ENCODE measurements at places on chromosomes 16 and 17. TPM values are rescaled to one million over a fixed set of nuclear protein-coding genes. Genes with fewer than 3 reads are reported as not detected.

GRCh38 chr16:70746708-70747424 lies 54.1 kb downstream of the VAC14 start:
- DNase-seq = peak; percentile 89

DNA sequence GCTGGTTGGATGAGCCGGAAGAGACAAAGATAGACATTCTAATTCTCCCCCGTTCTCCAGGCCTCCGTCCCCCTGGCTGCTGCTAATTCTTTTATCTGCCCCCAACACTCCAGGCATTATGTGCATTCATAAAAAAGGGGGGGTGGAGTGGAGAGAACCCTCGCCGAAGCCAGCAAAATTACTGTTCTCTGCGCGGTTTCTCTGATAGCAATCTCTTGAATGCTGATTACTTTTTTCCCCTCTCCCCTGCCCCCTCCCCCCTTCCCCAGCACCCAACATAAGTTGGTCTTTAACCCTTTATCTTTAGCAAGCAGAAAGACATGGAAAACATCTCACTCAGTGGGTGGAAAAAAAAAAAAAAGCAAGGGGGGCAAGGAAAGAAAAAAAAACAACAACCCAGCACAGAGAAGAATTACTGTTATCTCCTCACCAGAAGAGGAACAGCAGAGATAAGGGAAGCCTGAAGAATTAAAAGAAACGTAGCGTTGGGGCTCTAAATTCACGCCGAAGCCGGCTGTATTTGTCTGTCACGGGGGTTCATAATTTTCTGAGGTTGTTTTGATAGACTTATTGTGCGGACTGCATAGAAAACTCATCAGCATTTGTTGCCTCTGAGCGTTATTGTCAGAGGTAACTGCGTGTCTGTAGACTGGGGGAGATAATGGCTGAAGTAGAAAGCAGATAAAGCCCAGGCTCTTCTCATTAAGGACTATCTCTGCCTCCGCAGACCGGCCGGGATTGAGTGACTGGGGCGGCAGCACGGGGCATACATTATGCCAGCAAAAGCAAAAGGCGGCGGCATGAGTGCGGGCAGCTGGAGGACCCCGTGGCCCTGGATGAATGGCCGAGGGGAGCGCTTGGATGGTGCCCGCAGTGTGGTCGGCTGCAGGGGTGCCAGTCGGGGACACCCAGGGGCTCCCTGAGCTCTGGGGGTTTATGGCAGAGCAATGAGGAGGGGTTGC lies 126.9 kb downstream of the MRM1 start:
- DNase-seq = no peak

GRCh38 chr17:55817397-55817709 lies 66.5 kb downstream of the PCTP start:
- DNase-seq = no peak

GRCh38 chr16:80500116-80500859 lies 40.5 kb upstream of the DYNLRB2 start:
- DNase-seq = no peak

- peak; percentile 98 for DNase-seq
Measured at GRCh38 chr16:14632693-14633569, at the start of gene BFAR. BFAR (plus strand) TSS chr16:14632951; CDS start chr16:14644347, 11,396 bp downstream.

GRCh38 chr16:85393674-85394451 lies 219.3 kb upstream of the GSE1 start:
- peak; percentile 76 for DNase-seq

SCARF1 gene
- 68.0 TPM for total RNA-seq

CDH3 gene
- total RNA-seq = not detected

C17orf107 gene
- 1.6 TPM for total RNA-seq

CA7 gene
- not detected for total RNA-seq

UTS2R gene
- not detected for total RNA-seq

Measured in lung microvascular endothelial cell (primary cell).